Stimulated activated CD8-positive, alpha-beta memory T cell treated with anti-CD3 and anti-CD28 coated beads, Interleukin-2, amount 100 ng/mL, for 48 hours (primary cell): ENCODE measurements at places on chromosomes 16 and 17.

GRCh38 chr17:14201021-14201987 lies 35.4 kb downstream of the CDRT15 start:
- DNase-seq = peak; percentile 45

DNA sequence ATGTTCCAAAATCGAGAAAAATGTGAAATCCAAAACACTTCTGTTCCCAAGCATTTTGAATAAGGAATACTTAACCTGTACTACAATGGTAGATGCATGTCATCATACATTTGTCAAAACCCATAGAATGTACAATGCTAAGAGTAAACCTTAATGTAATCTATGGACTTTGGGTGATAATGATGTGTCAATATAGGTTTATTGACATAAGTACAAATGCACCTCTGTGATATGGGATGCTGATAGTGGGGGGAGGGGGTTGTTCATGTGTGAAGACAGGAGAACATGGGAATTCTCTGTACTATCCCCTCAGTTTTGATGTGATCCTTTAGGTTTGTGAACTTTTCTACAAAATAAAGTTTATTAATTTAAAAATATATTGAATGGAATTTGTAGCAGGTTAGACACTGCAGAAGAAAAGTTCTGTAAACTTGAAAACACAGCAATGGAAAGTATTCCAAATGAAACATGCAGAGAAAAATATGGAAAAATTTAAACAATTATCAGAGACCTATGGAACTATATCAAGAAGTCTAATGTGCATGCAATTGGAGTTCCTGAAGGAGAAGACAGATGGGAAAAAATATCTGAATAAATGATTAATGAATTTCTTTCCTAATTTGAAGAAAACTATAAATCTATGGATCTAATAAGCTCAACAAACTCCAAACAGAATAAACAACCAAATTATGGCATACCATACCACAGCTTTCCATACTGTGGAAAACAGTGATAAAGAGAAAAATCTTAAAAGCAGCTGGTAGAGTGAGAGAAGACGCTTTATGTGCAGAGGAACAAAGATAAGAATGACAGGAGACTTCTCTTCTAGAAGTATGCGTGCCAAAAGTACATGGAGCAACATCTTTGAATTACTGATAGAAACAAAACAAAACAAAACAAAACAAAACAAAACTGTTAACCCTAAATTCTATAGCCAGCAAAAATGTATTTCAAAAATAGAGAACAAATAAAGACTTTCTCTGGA lies 34.7 kb upstream of the MSI2 start:
- DNase-seq = no peak

GRCh38 chr16:48687421-48688038 lies 77.5 kb upstream of the N4BP1 start:
- DNase-seq = peak; percentile 5

DNA sequence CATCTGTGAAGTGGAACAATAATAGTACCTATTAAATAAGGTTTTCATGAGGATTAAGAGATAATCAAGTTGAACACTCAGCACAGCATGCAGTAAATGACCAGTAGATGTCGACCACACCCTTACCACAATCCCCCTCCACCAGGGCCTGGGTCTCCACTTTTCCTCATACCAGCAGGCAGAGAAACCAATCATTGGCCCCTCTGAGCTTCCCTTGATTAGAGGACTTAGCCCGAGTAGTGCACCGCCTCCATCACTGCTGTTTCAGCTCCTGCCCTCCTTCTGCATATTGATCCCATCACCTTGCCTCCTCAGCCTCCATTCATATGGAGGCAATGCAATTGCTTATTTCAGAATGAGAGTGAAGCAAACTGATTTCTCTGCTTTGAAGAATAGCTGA lies 96.5 kb upstream of the CDH11 start:
- DNase-seq = no peak

GRCh38 chr16:72429671-72430081 lies 257.7 kb upstream of the PMFBP1 start:
- DNase-seq = no peak

DNA sequence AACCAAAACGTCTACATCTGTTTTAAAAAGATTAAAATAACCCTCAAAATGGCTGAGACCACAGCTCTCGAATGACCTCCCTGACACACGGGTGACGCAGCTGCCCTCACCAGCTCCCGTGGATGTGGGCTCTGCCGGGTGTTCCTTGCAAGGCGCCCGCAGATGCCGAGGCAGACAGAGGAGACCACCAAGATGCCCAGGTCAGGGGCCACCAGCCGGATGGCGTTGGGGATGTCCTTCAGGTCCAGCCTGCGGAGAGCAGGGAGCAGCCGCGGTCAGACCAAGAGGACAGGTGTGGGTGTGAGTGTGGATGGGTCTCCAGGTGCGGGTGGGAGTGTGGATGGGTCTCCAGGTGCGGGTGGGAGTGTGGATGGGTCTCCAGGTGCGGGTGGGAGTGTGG lies 35.1 kb downstream of the CTU2 start:
- DNase-seq = no peak

GRCh38 chr17:81057079-81057730 lies 22.3 kb downstream of the BAIAP2 start:
- no peak for DNase-seq

GRCh38 chr17:9676820-9677310 lies 31.5 kb downstream of the USP43 start:
- DNase-seq = no peak

- no peak for DNase-seq
These were observed at the start of gene CDK3 for GRCh38 chr17:76000755-76001521. CDK3 (plus strand) TSS chr17:76000855; CDS start chr17:76001426, 571 bp downstream.

DNA sequence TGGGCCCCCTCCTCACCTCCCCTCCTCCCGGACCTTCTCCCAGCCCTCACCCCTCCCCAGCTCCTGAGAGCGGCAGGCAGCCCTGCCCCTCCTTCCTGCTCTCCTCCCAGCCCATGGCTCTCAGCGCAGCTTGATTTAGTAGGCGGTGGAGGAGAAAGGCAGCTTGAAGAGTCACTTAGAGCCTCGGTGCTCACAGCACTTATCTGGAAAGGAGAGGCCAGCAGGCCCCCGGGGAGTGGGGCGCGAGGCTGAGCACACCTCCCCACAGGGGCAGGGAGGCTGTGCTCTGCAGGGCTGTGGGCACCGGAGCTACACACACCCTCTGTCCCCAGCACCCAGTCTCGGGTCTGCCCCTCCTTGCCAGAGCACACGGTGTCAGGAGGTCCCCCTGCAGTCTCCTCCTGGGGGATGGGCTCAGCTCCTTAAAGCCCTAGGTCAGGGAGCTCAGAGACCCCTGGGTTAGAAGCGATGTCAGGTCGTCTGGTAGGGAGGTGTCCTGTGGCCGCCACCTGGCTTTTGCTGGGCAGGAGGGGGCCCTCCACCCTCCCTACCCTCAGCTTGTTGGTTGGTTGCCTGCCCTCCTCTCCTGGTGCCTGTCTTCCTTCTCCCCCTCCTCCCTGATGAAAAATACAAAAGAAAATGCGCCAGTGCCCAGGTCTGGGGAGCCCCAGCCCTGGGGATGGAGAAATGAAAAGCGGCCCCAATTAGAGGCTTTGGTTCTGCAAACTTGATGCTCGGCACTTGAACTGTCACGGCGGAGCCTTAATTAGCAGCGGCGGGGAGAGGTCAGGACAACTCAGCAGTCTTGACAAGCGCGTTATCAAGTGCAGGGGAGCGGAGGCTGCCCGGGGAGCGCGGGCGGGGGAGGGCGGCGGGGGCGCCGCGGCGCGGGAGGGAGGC lies 151.1 kb upstream of the GSE1 start:
- DNase-seq = no peak

DNA sequence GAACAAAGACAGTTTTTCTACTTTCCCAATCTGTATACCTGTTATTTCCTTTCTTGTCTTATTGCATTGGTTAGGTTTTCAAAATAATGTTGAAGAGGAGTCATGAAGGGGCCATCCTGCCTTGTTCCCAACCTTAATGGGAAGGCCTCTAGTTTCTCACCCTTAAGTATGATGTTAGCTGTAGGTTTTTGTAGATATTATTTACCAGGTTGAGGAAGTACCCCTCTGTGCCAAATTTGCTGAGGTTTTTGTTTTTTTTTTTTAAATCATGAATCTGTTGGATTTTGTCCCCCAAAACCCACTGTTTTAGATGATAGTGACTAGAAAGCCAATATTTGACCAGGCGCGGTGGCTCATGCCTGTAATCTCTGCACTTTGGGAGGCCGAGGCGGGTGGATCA lies 36.4 kb downstream of the VMP1 start:
- no peak for DNase-seq

- no peak for DNase-seq
These were observed 24.2 kb downstream of the OMG start for GRCh38 chr17:31272803-31273202.

- no peak for DNase-seq
These were observed 216.0 kb downstream of the ZNF423 start for GRCh38 chr16:49639739-49640431.

- DNase-seq = no peak
These were observed 1.4 kb downstream of the CMTM2 start for GRCh38 chr16:66580605-66581209.

DNA sequence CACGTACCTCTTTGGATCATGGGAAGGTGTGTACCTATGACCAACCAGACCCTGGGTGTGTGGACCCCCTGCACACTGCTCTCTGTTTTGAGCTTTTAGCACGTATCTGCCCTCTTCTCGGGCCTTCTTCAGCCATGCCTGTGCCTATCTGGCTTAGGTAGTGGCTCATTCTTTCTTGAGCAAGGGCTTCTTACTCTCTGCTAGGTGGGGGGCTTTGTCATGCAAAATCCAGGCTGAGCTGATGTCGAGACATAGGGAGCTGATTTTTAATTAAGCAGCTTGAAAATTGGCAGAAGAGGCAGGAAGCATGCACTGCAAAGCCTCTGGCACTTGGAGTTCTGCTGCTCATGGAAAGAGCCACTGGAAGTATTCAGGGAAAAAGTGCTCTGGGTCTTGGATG lies 181.6 kb upstream of the IRX6 start:
- DNase-seq = no peak

DNA sequence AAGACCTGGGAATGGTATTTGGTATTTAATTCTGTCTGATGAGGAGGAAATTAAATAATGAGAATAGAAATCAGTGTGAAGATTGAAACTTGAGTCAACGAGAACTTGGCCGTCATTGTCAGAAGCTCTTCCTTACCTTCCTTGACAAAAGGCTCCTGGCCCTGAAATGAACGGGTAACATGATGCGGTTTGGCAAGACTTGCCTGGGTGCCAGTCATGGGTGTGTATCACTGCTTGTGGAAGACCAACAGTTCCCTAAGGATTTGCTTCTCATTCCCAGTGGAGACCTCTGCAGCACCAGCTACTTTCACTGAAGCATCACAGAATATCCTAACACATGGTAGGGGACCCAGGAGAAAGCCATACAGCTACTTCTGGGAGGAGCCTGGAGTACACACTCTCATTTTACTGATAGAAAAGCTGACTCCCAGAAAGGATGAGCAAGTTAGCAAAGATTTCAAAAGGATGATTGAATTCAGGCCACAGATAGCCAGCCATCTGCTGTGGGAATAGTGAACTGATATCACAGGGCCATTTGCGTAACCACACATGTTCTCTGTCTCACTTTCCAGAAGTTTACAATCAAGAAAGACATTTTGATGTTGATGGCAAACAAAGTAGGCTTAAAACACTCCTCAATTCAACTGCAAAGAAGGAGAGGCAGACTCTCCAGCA lies 258.1 kb upstream of the SALL1 start:
- DNase-seq = no peak

- no peak for DNase-seq
These were observed 30.1 kb downstream of the MAP2K4 start for GRCh38 chr17:12050646-12051225.

- DNase-seq = no peak
These were observed 117.6 kb downstream of the ABCC6 start for GRCh38 chr16:16105646-16106045.

GRCh38 chr17:12693640-12694039 lies 27.9 kb downstream of the MYOCD start:
- no peak for DNase-seq

GRCh38 chr17:82051776-82052637 lies at the start of the genes GPS1 and RFNG:
GPS1 (plus strand) TSS chr17:82051898; CDS start chr17:82051932, 34 bp downstream.
RFNG (minus strand) TSS chr17:82051811; CDS start chr17:82051766, 45 bp downstream.
- DNase-seq = peak; percentile 80

DNA sequence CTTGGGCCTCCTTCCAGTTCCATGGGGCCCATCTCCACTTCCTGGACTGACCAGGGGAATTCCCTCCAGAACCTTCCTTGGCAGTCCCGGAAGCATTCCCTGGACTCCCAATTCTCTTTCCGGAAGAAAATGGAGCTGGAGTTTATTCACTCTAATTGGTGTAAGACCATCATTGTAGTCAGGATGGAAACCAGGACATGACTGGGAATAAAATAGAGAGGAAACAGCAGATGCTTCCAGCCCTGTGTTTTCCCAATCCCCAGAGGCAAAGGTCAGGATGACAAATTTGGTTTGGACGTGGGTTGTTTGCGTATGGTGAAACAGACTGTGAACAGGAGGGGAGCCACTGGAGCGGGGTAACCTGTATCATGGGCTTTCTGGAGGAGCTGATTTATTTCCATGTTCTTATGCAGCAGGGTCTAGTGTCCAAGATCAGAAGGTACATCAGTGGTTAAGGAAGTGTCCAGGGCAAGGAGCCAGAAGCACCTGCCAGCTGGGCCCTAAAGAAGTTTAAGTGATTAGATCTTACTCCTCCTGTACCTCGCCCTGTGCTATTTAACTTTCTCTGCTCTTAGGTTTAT lies 8.5 kb upstream of the LONP2 start:
- DNase-seq = no peak

DNA sequence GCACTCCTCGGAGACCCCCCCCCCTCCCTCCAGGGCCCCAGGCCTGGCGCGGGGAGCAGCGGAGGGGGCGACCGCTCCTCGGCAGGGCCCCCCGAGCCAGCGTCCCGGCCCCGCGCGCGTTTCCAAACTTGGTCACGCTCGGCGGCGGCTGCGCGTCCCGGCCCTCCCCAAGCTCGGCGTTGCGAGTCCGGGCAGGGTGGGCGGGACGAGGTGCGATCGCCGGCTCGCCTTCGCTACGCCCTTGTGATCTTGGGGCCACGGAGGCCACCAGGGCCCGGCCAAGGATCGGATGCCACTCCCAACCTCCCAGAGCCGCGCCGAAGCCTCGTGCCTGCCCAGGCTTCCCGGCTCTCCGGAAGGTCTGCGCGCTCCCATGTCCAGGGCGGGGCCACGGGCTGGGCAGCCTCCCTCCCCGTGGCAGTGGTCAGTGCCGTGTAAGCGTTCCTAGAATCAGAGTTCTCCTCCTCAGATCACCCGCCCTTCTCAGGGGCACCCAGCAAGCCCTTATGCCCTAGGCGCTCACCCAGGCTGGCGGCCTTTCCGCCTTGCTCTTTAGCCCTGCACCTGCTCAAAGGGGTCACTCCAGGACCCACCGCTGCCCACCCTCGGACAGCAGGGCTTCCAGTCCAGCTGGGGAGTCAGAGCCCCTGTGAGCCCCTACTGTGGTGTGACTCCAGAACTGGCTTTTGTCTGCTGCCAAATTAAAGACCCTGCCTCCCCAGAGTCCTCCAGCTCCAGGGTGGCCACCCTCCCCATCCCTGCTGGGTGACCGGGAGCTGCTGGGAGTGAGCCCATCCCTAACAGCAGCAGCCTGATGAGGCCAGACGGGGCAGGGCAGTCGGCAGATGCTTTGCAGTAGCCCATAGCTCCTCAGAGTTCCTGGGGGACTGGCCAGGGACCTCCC lies 12.2 kb upstream of the MRPS23 start:
- no peak for DNase-seq

- peak; percentile 24 for DNase-seq
These were observed 3.6 kb upstream of the HS3ST3B1 start for GRCh38 chr17:14297161-14297851.
